Esophagus squamous epithelium (tissue), 5 donors: ENCODE measurements at places on chromosomes 16 and 17.

DNA sequence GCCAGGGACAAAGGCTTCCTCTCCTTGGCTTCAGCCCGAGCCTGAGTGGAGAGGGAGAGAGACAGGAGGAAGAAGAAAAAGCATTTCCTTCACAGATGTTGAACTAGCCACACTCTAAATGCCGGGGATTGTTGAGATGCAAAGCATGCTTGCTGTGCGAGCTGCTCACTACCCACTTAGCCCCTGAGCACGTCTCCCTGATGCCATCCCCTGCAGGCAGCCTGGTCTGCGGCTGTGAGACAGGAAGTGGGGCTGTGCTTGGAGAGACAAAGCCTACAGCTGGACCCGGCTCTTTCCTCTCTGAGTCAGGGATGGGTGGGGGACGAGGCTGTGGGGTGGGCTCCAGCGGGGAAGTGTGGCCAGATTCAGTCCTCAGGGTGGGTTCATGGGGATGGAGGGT is 13.7 kb downstream of the WNT9B start:
- no peak overlapping the region for H3K27ac ChIP-seq
- H3K27me3 ChIP-seq = no peaks in the 10 kb centered on the region
- no peaks in the 10 kb centered on the region for H3K4me1 ChIP-seq
- no peak for DNase-seq

DNA sequence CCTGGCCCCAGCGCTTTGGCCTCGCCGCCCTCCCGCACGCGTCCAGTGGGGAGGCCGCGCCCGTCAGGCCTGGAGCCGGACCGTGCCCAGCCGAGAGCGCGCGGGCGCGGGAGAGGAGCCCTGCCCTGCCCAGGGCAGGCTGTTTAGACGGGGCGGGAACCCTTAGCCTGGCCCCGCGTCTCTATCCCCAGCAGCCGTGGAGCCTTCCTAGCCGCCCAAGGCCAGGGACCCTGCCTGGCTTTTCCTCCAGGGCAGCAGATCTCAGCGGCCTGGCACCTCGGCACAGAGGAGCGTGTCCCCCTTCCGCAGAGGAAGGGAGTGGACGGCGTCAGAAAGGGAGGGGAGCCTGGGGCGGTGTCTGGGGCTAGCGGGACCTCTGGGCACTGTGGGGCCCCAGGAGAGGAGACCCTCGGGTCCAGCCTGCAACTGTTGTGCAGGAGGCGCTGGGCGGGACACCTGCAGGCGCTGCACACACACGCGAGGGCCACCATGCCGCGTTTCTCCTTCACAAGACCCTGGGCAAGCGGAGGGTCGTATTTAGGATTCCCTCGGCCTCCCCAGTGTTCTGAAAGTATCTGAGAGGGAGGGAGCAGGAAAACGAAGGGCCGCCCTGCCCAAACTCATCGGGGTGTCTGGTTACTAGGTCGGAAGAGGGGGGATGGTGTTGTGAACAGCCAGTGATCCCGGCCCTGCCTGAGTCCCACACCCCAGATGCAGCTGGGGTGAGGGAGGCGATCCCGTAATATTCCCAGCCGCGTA is 2.3 kb upstream of the NPTX1 start:
- peaks cover 43% of the 10 kb centered on the region for H3K4me1 ChIP-seq
- DNase-seq = no peak
- H3K27me3 ChIP-seq = peaks cover 52% of the 10 kb centered on the region
- no peak overlapping the region for H3K27ac ChIP-seq

DNA sequence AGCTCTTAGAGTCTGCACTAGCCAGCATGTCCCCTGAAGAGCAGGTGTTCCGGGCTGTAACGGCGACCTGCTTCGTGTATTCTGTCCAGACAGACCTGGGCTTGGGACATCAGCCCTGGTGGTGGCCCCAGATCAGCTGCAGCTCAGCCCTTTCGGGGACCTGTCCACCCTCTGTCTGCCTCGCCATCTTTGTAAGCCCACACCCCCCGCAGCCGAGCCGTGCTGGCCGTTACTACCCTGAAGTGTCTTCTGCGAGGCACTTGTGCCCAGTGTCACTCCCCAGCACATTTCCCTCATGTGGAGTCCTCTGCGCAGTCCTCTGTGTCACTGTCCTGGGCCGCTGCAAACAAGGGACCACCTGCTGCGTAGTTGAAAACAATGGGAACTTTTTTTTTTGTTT is 10.4 kb downstream of the CARD14 start:
- DNase-seq = no peak
- peaks cover 6% of the 10 kb centered on the region for H3K4me1 ChIP-seq
- H3K27me3 ChIP-seq = no peaks in the 10 kb centered on the region

DNA sequence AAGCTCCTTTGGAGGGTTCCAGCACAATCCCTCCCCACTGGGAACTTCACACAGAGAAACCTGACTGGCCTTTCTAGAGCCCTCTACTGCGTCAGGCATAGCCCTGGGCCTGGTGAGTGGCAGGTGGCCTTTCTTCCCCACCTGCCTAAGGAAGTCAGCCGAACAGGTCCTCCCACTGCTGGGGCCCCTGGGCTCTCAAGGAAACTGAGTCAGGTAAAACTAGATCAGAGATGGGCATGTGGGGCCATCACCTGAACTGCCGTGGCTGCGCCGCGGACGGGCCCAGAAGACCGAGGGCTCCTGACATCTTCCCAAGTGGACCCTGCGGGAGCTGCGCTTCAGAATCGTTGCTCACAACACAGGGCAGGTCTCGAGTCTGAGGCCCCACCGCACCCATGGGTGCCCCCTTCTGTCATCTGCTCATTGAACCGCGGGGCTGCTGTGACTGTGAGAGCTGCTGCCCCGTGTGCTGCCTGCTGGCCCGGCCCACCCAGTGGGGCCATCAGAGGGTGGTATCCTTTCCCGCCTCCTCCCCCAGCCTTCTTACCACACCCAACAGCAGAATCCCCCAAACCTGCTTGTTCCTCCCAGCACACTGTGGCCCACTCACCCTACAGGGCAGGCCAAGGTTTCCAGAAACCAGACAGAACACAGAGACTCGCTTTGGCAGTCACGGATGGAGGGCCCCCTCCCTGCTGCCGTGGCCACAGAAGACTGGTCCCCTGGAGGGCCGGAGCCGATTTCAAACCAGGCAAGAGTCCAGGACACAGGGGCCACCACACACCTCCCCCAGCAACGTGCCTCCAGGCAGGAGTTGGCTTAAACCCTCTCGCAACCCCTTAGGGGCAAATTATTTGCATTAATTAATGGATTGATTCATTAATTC is 81.1 kb downstream of the TBC1D16 start:
- no peaks in the 10 kb centered on the region for H3K36me3 ChIP-seq
- no peak overlapping the region for H3K27ac ChIP-seq
- no peaks in the 10 kb centered on the region for H3K27me3 ChIP-seq
- DNase-seq = no peak
- no peak overlapping the region for H3K4me3 ChIP-seq

- no peak overlapping the region for H3K4me3 ChIP-seq
- DNase-seq = no peak
- H3K4me1 ChIP-seq = no peaks in the 10 kb centered on the region
These were observed 1681.0 kb downstream of the TP53TG3F start for GRCh38 chr16:35140293-35140986.

GRCh38 chr17:60665602-60666001 is 12.0 kb upstream of the BCAS3 start:
- H3K4me3 ChIP-seq = no peak overlapping the region
- no peaks in the 10 kb centered on the region for H3K27me3 ChIP-seq
- H3K27ac ChIP-seq = no peak overlapping the region
- DNase-seq = no peak
- H3K4me1 ChIP-seq = no peaks in the 10 kb centered on the region

GRCh38 chr16:27768651-27769272 is 218.8 kb downstream of the KATNIP start:
- H3K27ac ChIP-seq = no peak overlapping the region
- no peaks in the 10 kb centered on the region for H3K4me1 ChIP-seq
- DNase-seq = no peak
- H3K4me3 ChIP-seq = no peak overlapping the region
- no peaks in the 10 kb centered on the region for H3K27me3 ChIP-seq

DNA sequence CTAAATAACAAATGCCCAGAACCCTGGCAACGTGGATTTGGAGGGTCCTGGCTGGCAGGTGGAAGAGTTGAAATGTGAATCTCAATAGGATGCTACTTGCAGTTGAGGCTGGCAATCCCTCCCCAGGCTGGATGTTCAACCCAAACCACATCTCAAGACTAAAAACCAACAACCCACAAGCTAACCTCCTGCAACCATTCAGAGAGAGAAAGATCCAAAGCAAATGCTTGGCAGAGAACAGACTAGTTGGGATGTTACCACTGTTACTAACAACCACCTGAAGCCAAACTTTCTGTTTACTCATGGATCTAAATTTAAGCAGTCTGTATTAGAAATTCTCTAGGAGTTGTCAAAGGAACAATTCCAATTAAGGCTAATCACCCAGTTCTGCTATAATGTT is 27.9 kb downstream of the SMG6 start:
- no peak overlapping the region for H3K27ac ChIP-seq
- no peaks in the 10 kb centered on the region for H3K4me1 ChIP-seq
- no peaks in the 10 kb centered on the region for H3K27me3 ChIP-seq
- H3K4me3 ChIP-seq = no peak overlapping the region
- H3K36me3 ChIP-seq = peaks cover 94% of the 10 kb centered on the region

- no peak for DNase-seq
- H3K27ac ChIP-seq = no peak overlapping the region
- no peaks in the 10 kb centered on the region for H3K27me3 ChIP-seq
- H3K4me3 ChIP-seq = no peak overlapping the region
These were observed 98.5 kb downstream of the METRNL start for GRCh38 chr17:83177611-83178532.

DNA sequence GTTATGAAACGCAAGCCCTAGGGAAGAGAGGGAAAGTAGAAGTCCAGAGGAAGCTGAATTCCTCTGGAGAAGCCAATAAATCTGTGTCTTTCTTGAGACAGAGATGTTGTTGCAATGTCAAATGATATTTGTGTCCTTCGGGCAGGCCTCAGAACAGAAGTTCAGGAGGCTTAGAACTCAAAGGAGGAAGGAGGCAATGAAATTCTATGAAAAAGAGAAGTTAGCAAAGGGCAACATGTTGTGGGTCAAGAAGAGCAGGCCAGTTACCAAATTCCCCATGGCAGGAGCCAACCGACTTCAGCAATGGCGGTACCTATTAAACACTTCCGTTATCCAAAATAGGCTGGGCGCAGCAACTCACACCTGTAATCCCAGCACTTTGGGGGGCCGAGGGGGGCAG is 109.0 kb upstream of the DHX40 start:
- no peaks in the 10 kb centered on the region for H3K27me3 ChIP-seq
- H3K4me1 ChIP-seq = no peaks in the 10 kb centered on the region
- DNase-seq = no peak
- H3K27ac ChIP-seq = no peak overlapping the region
- no peak overlapping the region for H3K4me3 ChIP-seq
